Prostate gland (tissue), 2 donors: ENCODE measurements at places on chromosomes 1 and 21. TPM values are rescaled to one million over a fixed set of nuclear protein-coding genes. Genes with fewer than 3 reads are reported as not detected.

DNA sequence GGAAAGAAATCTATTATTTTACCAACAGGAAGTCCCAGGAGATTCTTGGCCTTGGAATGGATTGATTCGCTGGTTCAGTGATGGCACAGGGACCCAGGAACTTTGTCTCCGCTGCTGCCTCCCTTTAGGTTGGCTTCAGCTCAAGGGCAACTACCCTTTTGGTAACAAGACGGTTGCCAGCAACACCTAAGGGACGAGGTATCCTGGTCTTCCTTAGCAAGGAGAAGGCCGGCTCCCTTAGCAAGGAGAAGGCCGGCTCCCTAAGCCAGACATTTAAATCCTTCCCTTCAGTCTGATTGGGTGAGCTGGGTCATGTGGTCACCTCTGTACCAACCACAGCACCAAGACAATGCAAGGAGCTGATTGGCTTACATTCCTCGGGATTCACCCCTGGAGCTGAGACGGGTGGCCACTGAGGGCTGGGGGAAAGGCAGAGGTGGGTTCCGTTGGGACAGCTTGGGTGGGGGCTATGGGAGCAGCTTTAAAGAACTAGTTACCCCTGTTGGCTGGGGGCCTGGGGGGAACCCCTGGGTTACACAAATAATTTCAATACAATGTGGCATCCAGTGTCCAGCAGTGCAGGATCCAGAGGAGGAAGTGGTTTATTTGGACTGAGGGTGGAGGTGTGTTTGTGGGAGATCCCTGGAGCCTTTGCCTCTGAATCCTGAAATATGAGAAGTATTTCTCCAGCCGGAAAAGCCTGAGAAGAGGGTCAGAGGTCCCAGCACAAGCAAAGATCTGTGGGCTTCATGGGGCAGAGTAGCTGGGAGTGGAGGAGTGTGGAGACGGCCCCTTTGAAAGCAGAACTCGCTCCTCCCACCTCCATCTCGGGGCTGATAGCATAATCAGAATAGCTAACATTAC, 20.7 kb upstream of the CLIC4 start:
- DNase-seq, result no peak

GRCh38 chr1:87299661-87300060, 29.0 kb upstream of the LMO4 start:
- DNase-seq, result no peak

Gene PLPPR4
- total RNA-seq, result 3.2 TPM

- DNase-seq, result no peak
Measured at GRCh38 chr1:229693129-229693900, 67.3 kb downstream of the URB2 start.

- DNase-seq, result no peak
Measured at GRCh38 chr1:47675047-47675675, 237.3 kb downstream of the FOXD2 start.

Gene EXTL1
- total RNA-seq, result 3.2 TPM

DNA sequence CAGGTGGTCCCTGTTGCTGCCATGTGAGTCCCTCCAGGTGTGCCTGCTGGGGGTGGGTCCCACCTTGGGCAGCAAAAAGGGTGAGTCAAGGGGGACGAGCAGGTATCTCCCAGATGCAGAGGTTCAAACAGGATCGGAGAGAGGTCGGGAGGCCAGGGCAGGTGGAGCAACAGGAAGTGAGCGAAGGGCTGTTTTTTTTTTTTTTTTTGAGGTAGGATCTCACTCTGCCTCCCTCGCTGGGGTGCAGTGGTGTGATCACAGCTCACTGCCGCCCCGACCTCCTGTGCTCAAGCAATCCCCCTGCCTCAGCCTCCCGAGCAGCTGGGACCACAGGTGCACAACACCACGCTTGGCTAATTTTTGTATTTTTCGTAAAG, 39.4 kb downstream of the SLC2A7 start:
- no peak for DNase-seq

DNA sequence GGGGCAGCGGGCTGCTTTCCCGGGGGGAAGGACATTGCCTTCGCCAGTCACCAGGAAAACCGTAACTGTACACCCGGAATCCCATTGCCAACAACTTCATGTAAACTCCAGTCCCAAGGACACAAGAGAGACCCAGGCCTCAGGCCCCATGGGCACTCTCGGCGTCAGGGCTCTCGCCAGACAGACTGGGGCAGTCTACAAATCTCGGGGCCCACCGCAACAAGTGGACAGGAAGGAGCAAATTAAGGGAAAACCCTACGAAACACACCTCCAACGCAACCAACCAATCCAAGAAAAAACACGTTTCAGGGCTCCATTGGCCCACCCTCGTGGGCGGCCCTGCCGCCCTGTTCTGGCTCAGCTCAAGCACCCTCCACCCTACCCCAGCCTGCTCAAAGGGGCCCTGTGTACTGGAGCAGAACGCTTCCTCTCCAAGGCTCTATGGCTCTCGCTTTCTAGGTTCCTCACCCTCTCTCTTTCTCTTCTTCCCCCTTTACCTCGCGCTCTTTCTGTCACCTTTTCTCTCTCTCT, 4.6 kb upstream of the ZNF678 start:
- DNase-seq, result no peak

Gene CD5L
- not detected for total RNA-seq

DNA sequence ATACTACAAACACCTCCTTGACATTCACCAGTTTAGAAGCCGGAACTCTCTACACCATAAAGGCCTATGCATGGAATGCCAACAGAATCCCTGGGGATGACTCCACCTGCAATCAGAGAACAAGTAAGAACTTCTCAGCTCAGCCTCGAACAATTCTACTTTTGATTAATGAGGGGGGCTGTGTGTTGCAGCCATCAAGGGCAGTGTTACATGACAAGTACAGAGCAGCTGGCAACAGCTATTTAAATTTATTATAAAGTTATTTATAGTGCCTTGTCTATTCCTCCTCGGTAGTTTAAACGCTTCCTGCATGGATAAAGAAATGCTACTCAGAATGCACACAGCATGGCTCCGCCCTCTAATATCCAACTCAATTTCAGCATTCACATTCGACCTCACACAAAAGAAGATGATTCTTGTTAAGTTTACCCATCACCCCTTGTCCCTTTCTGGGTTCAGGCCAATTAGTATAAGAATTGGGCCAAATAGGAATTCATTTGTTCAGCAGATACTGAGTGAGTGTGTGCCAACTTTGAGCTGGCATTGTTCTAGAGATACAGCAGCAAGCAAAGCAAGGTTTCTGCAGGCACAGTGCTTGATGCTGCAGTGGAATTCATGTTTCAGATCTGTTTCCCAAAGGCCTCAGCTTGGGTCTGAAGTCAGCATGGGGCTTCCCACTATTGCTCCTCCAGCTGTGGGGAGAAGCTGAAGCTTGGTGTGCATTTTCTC, 6.4 kb downstream of the FNDC7 start:
- DNase-seq, result no peak

DNA sequence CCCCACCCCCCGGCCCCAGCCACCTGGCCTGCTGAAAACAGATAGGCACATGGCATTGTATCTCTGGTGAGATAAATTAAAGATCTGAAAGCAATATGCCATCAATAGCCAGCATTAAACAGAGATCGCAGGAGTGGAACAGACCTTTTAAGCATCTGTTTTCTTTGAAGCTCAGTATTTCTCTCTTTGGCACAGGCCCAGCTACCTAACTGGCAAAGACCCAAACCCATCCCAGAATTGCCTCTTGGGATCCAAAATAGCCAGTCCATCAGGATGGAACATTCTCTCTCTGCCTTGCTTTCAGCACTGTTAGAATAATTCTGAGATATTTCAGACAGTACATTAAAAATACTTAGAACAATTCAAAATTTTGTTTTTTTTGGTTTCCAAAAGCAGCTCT, 46.0 kb downstream of the KCNJ6 start:
- DNase-seq, result no peak

Gene CRP
- 0.55 TPM for total RNA-seq

Gene OTUD3
- total RNA-seq, result 16.5 TPM

Gene TMEM52
- total RNA-seq, result 7.8 TPM

Gene C1orf141
- not detected for total RNA-seq
